ENCODE measurements at places on chromosomes 4 and X. TPM values are rescaled to one million over a fixed set of nuclear protein-coding genes. Genes with fewer than 3 reads are reported as not detected.

MFAP3L gene
- total RNA-seq = 0.36 TPM

LIMCH1 gene
- total RNA-seq = 17.9 TPM

ZBTB49 gene
- total RNA-seq = 3.8 TPM

HELT gene
- not detected for total RNA-seq

RNF212 gene
- total RNA-seq = 0.09 TPM

FGA gene
- total RNA-seq = not detected

DGKK gene
- not detected for total RNA-seq

MXRA5 gene
- not detected for total RNA-seq

CYP4V2 gene
- 1.3 TPM for total RNA-seq

NRK gene
- total RNA-seq = 0.28 TPM

MAGEA11 gene
- total RNA-seq = not detected

CD38 gene
- total RNA-seq = 0.09 TPM

PNCK gene
- 0.09 TPM for total RNA-seq

VCX gene
- not detected for total RNA-seq

PDE6B gene
- 3.2 TPM for total RNA-seq

TRIM60 gene
- not detected for total RNA-seq

ARHGAP24 gene
- 80.2 TPM for total RNA-seq

PRR32 gene
- not detected for total RNA-seq

POU4F2 gene
- total RNA-seq = not detected

GAGE2A gene
- total RNA-seq = not detected

TCEAL6 gene
- not detected for total RNA-seq

FAM184B gene
- total RNA-seq = not detected

COL4A5 gene
- 85.2 TPM for total RNA-seq
